ENCODE measurements at places on chromosomes 4 and X.
A peak's percentile ranks its signal among the peaks of the same experiment; 100 is the strongest.

GRCh38 chr4:11605597-11605996 lies 176.9 kb upstream of the HS3ST1 start:
- no peak for DNase-seq

GRCh38 chr4:7598939-7599790 lies 164.4 kb upstream of the PSAPL1 start:
- peak; percentile 55 for DNase-seq

DNA sequence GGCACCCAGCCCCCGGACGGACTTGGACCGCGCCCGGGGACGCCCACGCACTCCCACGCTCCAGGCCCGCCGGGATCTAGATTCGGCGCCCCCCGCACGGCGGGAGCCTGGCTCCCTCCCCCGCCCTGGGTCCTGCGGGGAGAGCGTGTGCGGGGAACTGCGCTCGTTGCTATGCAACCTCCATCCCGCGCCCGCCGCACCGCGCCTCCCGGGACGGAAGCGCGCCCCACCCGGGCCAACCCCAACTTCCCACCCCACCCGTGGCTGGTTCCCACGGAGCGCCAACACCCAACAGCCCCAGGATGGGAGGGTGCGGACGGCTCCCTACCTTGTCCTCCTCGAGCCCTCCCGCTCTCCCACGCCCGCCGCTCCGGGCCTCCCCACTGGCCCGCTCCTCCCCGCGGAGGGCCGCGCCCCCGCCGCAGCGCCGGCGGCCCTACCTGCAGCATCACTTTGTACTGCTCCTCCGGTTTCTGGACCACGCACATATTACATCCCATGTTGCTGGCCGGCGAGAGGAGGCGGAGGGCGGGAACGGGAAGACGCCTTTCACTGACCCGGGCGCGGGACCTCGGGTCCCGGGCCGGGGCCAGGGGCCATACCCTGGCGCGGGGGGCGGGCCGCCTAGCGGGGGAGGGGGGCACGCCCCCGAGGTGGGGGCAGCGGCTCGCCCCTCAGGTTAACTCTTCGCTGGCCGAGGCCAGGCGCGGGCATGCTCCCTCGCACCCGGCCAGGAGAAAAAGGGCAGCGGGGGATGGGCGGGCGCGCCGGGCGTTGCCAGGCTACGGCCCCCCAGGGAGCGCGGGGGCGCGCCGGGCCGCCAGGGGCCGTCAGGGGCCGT lies at the start of gene PDZD4:
TSS of gene PDZD4 (minus strand) at position 746 of the 841 bp plus-strand sequence. CDS start at position 500, 246 bp downstream.
- peak; percentile 50 for DNase-seq

DNA sequence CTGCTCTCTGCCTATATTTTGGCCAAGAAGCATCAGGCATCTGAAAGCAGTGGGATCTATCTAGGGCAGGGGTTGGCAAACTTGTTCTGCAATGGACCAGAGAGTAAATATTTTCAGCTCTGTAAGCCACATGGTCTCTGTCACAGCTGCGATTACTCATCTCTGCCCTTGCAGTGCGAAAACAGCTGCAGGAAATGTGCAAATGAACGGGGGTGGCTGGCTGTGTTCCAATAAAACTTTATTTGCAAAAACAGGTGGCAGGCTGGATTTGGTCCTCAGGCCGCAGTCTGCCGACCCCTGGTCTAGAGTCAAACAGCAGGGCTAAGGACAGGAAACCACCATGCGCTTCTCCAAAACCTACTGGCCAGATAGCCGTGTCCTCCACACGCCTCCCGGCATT lies 48.6 kb downstream of the ACOX3 start:
- peak; percentile 67 for DNase-seq

GRCh38 chr4:103478734-103479133 lies 241.1 kb downstream of the TACR3 start:
- no peak for DNase-seq

DNA sequence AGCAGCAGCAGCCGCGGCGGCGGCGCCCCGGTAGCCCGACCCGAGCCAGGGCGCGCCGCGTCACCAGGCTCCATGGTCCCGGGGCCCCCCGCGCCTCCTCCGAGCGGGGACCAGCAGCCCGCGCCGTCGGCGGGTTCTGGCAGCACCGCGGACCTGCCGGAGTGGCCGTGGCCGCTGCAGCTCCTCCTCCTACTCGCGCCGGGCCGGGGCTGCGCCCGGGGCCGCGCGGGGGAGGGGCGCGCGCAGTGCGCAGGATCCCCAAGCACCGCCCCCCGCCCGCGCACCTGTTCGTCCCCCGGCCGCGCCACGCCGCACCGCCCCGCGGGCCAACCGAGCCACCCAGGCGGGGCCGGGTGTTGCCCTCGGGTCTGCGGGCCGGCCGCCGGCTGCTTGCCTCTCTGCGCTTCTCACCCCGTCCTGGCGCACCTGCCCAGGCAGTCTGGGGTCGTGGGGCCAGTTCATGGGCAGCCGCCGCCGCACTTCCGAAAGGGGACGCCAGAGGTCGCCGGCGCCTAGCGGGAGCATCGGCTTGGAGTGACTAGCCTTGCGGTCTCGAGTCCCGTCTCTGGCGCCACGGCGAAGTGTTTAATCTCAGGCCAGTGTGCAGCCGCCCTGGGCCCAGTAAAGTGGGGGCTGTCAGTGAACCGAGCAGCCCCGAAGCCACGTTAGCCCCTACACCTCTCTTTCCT lies at the start of gene SLC9A7:
TSS of gene SLC9A7 (minus strand) at position 163 of the 689 bp plus-strand sequence. CDS start at position 74, 89 bp downstream.
- DNase-seq = peak; percentile 70

DNA sequence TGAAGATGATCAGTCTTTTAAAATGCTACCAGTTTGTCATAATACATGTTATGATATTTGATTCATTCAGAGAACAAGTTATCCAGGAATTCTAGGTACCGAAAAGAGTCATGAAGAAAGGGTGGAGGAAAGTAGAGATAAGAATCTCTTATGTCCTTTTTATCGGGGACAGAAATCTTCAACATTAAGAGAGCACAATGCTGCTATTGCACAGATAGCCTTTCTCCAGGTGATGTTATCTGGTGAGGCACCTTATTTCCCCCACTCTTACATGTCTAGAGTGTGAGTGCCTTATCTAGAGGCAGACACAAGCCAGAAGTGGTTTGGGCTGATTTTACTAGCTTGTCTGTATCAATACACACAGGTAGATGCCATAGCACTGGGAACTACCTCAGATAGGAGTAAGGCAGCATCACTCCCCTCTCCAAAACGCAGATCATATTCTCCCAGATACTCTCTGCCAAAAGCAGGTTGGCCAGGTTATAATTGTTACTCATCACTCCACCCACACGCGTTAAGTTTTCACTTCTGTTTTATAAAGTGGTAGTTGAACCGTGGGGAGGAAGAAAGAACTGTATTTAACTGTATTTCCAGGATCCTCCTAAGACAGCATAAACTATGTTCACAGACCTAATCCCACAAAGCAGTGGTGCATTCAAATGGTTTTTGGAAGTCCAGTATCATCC lies 38.4 kb downstream of the AREG start:
- DNase-seq = no peak

DNA sequence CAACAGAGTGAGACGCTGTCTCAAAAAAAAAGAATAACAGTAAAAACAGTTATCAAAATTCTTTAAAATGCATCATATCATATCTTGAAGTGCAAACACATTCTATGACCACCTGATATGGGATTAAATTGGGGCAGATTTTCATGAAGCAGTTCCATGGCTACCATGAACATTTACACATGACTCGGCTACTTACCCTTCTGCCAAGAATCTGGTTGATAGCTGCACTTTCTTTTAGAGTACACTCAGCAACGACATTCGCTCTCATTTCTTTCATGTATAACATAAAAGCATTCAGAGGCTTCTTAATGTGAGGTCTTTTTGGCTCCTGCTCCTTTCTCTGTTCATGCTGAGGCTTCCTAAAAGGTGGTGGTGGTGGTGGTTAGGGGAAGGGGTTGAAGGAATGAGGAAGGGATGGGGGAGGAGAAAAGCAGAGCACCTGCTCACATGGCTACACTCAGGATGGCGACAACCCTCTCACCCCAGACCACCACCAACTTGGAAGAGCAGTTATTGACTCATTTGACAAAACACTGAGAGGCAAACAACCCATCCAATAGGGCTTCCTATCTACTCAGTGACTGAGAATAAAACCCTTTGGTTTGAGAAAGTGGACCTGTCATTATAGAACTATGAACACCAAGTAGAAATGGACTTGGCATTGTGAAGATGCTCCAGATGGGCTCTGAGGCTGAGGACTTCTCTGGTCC lies 88.5 kb downstream of the HADH start:
- no peak for DNase-seq

DNA sequence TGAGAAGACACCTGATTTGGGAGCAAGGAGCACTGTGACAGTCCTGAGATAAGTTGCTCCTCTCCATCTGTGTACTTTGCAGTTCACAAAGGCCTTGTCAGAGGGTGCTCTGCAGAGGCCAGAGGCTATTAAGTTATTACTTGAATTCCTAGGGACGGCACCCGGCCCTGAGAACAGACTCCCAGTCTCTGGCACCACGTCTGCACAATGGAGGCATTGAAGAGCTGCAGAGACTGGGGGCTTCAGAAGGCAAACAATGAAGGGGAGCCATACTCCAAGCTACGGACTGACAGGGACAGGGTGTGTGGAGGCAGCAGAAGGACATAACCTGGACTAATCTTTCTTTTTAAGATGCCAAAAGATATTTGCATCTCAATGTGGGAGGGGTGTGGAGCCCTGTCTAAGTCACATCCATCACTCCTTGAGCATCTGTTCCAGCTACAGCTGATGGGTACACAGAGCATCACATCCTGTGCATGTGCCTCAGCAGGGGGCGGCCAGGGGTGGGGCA lies 11.5 kb downstream of the RASGEF1B start:
- DNase-seq = peak; percentile 49

DNA sequence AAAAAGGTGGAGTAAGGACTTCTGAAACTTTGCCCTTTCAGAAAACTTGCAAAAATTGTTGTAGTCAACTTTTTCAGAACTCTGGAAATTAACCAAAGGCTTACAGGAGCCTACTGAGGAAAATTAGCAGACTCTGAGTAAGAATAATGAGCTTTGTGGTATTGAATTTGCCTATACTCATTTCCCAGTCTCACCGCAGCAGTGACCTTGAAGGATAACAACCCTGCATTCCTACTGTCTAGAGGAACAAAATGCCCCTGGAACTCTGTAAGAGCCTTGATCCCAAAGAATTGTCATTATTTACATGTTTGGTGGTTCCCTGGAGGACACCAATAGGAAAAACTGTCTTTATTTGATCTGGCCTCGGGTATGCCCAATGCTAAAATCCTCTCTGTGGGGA lies 57.9 kb downstream of the MND1 start:
- no peak for DNase-seq

- DNase-seq = no peak
These were observed 5.9 kb upstream of the STIM2 start for GRCh38 chr4:26854701-26855100.

DNA sequence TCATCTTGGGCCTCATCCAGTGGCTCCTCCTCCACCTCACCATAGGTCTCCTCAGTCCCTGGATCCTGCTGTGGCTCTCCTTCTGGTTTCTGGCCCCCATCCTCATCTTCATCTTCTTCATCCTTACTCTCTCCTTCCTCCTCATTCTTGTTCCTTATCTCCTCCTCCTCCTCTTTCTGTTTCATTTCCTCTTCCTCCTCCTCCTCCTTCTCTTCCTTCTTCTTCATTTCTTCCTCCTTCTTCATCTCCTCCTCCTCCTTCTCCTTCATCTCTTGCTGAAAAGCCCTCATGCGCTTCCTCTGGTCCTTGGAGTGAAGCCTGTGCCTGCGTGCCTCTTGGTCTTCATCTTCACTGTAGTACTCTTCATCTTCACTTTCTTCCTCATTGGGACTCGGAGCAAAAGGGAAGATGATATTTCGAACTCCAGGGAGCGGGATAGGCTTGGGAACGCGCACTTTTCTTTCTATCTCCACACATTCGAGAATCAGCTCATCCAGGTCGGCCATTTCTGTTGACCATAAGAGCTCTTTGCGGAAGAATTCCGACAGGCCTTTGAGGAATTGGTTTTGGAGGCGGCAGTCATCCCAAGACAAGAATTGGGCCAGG lies 1.5 kb downstream of the RTL5 start:
- DNase-seq = no peak

- no peak for DNase-seq
These were observed 112.9 kb downstream of the CPZ start for GRCh38 chr4:8705161-8706145.

- DNase-seq = no peak
These were observed 632.9 kb downstream of the ZNF674 start for GRCh38 chrX:45912316-45912715.

DNA sequence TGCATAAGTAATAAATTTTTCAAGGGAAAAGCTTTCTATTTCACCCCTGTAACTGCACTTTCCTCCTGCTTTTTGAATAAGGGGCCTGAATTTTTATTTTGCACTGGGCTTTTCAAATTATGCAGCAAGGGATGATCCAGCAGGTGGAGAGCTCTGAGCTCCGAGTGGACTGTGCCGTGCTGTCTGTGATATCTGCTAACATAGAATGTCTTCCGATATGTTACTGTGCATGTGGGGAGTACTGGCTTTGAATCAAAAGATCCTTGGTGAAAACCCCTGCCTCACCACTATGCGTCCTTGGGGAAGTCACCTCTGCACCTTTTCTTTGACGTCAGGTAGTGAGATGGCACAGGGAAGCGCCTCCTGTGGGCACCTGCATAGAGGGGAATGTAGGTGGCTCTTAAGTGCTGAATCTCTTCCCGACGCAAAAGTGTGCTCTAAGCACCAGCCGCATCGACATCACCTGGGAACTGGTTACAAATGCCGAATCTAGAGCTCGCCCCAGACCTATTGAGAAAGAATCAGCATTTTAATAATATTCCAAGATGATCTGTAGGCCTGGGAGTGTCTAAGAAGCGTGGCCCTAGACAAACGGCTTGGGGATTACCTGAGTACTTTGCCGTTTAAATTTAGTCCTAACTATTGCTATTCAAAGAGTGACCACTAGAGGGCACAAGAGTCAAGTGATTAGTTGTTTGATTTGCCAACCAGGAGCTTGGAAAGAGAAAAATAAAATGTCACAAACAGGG lies 19.2 kb upstream of the WFS1 start:
- DNase-seq = no peak

GRCh38 chr4:145195167-145195952 lies 15.0 kb upstream of the OTUD4 start:
- DNase-seq = no peak

DNA sequence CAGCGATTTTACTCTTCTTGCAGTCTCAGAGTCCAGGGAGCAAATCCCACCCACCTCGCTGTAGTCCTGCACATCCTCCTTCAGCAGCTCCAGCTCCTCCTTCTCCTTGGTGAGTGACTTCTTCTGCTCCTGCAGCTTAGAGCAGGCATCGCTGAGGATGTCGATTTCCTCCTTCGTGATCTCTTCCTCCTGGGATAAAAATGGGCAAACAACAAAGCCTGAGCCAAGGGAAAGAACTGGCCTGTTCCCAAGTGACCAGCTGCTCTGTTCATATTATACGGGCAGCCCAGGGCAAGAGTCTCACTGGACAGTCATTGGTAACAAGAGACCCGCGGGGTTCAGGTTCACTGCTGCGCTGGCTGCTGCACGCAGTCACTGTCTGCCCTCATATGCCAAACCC lies 26.2 kb downstream of the FGFR3 start:
- no peak for DNase-seq

GRCh38 chr4:8291701-8292477 lies 22.3 kb downstream of the HTRA3 start:
- no peak for DNase-seq

- no peak for DNase-seq
These were observed 40.8 kb upstream of the CHRDL1 start for GRCh38 chrX:110836451-110836850.

Measured in head of caudate nucleus (tissue), 42 donors.